Stomach (tissue), 19 donors: ENCODE measurements at places on chromosomes 3 and 15.

- no peak for DNase-seq
Measured at GRCh38 chr15:80736560-80736959, 41.5 kb downstream of the ABHD17C start.

- peak; percentile 85 for DNase-seq
Measured at GRCh38 chr15:57591822-57592367, at the start of gene MYZAP. MYZAP (plus strand) TSS chr15:57591904; CDS start chr15:57592035, 131 bp downstream.

DNA sequence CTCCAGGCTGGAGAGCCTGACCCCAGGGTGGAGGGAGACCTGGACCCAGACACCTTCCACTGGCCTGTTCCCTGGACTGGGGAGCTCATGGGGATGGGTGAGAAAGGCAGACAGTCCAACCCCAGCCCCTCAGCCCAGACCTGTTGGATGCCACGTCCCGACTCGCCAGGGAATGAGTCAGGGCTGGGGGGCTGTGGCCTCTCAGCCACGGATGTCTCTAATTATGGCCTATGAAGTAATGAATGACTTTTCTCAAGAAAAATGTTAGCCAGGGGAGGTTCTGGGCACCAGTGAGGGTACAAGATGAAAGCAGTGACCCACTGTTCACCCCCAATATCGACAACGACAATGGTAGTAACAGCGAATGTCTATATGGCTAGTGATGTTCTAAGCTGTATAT is 107.0 kb upstream of the RPL32 start:
- no peak for DNase-seq

DNA sequence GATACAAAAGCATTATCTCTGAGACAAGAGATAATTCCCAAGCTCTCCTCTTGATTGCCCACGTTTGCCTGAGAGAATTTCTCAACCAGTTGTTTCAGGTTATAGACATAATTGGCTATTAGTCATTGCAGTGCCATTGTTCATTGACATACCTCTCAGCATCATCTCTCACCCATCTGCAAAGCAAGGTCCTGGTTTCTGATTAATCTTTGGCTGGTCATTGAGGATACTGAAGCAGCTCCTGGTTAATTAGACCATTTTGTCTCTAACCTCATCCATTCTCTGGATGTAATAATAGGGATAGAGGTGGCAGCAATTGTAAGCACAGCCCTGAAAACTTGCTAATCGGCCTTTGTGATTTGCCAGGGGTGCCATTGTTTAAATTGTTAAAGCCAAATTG is 104.2 kb downstream of the CNTN6 start:
- no peak for DNase-seq

- no peak for DNase-seq
Measured at GRCh38 chr3:108998436-108998835, 44.8 kb upstream of the GUCA1C start.

- no peak for DNase-seq
Measured at GRCh38 chr3:57896691-57897090, 111.5 kb upstream of the FLNB start.

GRCh38 chr15:76626611-76627010 is 278.5 kb downstream of the SCAPER start:
- DNase-seq, result no peak

GRCh38 chr3:183766745-183767606 is 58.4 kb downstream of the MAP6D1 start:
- peak; percentile 83 for DNase-seq

- no peak for DNase-seq
Measured at GRCh38 chr3:152213203-152213602, 55.5 kb upstream of the MBNL1 start.

DNA sequence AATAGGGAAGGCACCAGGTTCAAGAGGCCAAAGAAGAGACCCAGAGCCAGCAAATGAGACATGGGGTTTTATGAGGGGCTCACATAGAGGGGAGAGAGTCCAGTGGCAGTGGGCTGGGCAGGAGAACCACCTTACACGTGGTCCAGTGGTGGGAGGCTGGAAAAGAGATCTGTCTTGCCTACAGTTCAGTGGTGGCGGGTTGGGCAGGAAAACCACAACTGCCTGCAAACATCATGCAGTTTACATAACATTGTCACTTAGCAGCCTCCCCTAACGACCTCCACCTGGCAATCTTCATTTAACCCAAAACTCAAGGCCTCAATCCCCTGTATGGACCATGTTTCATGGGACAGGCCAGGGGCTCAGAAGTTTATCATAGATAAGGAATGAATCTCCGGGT is 29.1 kb downstream of the CRYGS start:
- DNase-seq, result no peak

DNA sequence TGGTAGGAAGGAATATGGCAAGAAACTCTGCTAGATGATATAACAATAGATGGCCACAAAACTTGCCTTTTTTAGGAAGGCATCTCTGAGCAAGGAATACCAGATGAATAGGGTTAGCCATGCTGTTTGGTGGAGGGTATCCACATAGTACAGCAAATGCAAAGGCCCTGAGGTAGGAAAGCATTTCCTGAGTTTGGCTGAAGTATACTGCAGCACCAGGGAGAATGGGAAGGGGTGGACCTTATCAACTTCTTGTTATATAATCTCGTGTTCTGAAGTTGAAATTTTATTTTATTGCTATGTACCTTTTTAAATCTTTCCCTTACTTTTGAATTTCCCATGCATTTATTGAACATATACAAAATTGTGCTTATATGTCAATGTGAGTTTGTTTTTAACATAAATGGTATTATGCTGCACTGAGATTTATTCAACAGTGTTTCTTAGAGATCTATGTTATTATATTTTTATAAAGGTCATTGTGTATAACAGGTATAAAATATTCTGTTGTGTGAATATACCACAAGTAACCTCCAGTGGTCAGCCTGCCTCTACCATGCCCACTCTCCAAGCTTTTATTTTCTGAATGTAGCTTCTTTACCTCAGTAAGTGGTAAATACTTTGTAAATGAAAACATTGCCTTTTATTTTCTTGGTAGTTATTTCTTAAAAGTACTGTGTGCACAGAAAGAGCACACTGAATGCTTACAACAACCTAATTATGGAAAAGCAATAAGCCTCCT is 2.8 kb upstream of the KAT2B start:
- no peak for DNase-seq

- no peak for DNase-seq
Measured at GRCh38 chr3:35974872-35975271, 335.5 kb downstream of the ARPP21 start.

- DNase-seq, result no peak
Measured at GRCh38 chr3:46574243-46574646, 8.1 kb upstream of the LRRC2 start.

- no peak for DNase-seq
Measured at GRCh38 chr15:79083154-79083553, 7.4 kb downstream of the RASGRF1 start.

DNA sequence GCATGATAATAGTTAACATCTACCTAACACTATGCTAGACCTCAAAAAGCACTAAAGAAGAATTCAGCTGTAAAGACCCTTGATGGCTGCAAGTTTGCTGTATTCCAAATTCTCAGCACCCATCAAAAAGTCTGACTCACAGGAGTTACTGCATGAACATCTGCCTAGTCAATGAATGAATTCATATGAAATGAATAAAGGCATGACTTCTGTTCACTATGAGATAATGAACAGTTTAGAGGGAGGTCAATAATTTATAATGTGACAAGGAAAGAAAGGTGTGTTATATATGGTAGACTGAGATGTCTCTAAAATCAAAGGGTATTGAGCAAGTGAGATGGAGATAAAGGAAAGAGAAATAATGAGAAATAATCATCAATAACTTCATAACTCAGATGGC is 508.2 kb upstream of the TGFBR2 start:
- DNase-seq, result no peak

DNA sequence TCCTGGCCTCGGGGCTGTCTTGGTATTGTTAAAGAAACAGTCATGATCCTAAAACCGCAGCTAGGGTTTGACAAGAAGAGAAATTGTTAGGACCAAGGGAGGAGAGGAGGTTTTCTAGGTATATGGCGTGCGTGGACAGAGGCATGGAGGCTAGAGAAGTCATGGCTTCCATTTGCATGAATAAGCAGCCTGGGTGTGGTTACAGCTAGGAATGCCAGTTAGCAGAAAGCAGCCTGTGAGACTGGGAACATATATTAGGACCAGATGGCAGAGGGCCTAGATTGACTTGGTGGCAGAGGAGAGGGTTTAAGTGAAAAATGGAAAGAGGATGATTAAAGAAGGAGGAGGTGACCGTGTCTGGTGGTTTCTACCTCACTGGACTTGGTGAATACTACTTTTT is 573.6 kb upstream of the ARRDC4 start:
- no peak for DNase-seq

- peak; percentile 38 for DNase-seq
Measured at GRCh38 chr3:43343815-43344214, 57.5 kb downstream of the SNRK start.

DNA sequence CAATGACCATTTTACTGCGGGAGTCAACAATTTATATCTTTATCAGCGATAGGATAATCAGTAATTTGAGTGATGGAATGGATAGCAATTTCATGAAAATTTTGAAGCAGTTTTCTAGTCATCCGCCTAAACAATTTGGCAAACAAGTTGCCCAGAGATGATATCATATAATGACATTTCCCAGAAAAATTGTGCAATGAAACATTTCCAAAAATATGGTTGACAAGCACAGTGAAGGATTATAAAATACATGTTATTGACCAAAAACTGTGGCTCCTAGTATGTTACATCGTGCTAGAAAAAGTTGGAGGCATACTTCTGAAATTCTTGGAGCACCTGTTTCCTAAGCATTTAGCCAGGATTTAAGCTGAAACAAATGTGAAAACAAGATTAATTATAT is 145.1 kb downstream of the GHSR start:
- DNase-seq, result no peak

DNA sequence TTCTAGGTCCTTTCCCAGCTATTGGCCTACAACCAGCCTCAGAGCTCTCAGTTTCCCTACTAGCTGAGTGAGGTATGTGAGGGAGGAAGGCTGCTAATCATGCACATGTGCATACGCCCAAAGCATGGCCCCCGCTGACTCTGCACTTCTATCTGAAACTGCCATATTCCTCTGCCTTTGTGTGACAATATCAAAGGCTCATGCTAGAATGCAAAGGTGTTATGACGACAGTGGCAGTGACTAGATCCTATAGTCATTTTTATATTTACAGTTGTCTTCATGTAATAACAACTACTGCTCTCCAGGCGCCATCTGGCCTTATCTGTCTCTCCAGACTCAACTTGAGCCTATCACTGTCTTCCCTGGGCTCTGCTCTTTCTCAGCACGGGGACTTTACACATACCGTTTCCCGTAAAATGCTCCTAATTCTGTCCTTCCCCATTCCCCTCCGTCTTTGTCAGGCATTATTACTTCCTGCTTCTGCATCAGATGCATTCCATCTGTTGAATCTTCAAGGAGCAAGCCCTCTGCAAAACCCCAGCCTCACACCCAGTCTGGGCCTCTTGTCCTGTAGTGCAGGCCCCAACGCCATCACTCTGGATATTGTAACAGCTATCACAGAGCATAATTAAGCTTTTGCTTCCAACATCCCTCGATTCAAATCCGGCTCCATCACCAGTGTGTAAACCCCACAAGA is 102.5 kb downstream of the PDCD6IP start:
- DNase-seq, result no peak

- no peak for DNase-seq
Measured at GRCh38 chr3:242602-243355, 46.2 kb downstream of the CHL1 start.

GRCh38 chr15:63809452-63809851 is 24.3 kb downstream of the HERC1 start:
- no peak for DNase-seq

GRCh38 chr3:62554264-62554799 is 181.0 kb upstream of the FEZF2 start:
- no peak for DNase-seq

- no peak for DNase-seq
Measured at GRCh38 chr3:73484656-73485248, 140.0 kb downstream of the PDZRN3 start.

GRCh38 chr3:154584041-154584440 is 154.1 kb upstream of the GPR149 start:
- DNase-seq, result no peak

- DNase-seq, result no peak
Measured at GRCh38 chr15:55965091-55965490, 28.3 kb downstream of the NEDD4 start.

DNA sequence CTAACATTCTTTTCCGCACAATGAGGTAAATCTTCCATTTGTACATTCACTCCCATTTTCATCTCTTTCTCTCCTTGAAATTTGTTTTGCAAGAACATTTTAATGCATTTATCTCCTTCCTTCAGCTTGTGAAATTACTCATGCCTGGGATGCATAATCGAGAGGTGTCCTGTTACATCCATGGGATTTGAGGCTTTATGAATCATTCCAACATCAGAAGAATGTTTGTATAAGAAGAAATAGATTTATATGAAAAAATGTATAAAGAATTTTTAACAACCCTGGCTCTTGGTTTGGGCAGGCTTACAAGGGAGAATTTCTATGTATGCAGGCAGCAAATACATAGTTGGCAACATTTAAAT is 93.2 kb upstream of the MBNL1 start:
- no peak for DNase-seq

DNA sequence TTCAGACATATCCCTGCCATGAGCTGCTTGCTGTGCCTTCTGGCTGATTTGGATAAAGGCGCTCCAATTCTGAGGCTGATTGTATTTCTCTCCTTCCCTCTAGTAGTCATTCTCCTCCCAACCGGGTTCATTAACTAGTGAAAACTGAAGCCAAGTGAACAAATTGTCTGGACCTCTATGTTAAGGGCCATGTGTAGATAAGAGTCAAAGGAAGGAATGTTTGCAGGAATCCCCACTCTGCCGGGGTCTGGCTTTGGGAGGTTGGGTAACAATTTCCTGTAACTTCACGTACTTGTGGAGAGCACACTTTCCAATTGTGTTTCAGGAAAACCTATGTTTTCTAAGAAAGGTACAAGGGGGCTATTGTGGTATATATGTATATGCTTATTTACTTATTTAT is 38.2 kb upstream of the SUCLG2 start:
- no peak for DNase-seq

DNA sequence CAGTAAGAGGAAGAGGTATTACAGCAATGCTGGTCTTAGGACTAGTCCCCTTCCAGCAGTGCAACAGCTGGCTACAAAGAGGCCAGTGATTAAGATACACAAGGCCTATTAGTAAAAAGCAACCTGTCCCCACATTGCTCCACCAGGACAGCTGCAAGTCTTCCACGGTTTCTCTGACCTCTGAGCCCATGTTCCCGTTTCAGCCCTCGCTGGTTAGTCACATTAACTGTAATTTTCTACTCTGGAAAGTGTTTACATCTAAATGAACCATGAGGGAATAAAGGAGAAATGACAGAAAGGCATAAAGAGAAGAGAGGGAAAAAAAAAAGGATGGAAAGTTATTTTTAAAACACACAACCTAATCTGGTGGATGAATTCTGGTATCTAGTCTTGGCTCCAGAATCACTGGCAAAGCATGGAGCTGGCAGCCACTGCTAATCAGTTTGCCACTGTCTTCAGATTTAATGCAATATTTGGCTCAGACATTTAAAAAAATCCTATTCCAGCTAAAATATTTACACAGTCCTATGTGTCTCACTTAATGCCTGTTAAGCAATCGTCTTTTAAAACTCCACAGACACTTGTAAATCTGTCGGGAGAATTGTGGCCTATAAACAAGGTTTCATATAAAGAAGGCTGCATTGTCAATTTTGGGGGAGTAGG is 154.9 kb downstream of the GREM1 start:
- peak; percentile 26 for DNase-seq

GRCh38 chr3:143510601-143511000 is 337.7 kb downstream of the SLC9A9 start:
- DNase-seq, result no peak
